ENCODE measurements at places on chromosomes 12 and 14. TPM values are rescaled to one million over a fixed set of nuclear protein-coding genes. Genes with fewer than 3 reads are reported as not detected.

The PROX2 gene
- total RNA-seq = 0.08 TPM

The TAS2R43 gene
- 0.62 TPM for total RNA-seq

The TAS2R7 gene
- not detected for total RNA-seq

The NRIP2 gene
- 0.13 TPM for total RNA-seq

The ATXN2 gene
- 69.4 TPM for total RNA-seq

The PMEL gene
- 136 TPM for total RNA-seq

DNA sequence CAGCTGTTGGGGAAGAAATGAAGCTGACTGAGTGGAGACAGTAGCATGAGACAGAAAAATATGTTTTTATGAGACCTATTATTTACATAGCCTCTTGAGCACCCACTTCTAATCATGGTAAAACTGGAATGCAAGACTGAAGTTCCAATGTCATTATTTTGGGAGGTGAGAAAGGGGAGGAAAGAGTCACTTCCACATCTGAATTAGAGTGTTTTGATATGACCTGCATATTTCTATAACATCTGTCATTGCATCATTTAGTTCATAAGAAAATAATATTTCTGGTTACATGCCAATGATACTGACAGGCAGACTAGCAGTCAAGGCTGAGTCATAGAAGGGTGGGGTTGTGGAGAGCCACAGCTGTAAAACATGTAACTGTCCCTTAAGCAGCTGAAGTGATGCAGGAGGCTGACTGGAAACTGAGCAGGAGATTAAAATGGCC, 26.7 kb downstream of the NTN4 start:
- DNase-seq = no peak

- no peak for DNase-seq
Measured at GRCh38 chr12:41424651-41425050, 236.5 kb downstream of the PDZRN4 start.

DNA sequence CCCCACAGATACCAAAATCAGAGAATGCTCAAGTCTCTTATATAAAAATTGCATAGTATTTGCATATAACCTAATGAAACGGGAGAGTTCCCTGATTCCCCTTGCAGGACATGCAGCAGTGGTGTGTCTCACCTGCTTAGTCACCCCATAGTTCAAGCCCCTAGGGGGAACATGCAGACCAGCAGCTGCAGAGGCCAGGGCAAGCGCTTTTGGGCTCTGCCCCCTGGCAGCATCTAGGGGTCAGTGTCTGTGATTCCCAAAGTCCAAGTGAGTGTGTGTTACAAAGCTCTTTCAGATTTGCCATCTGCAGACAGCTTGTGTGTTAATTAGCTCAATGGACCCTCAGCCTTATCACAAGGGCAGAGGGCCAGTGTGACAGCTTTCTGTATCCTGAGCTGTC, 110.1 kb downstream of the DNAI7 start:
- no peak for DNase-seq

DNA sequence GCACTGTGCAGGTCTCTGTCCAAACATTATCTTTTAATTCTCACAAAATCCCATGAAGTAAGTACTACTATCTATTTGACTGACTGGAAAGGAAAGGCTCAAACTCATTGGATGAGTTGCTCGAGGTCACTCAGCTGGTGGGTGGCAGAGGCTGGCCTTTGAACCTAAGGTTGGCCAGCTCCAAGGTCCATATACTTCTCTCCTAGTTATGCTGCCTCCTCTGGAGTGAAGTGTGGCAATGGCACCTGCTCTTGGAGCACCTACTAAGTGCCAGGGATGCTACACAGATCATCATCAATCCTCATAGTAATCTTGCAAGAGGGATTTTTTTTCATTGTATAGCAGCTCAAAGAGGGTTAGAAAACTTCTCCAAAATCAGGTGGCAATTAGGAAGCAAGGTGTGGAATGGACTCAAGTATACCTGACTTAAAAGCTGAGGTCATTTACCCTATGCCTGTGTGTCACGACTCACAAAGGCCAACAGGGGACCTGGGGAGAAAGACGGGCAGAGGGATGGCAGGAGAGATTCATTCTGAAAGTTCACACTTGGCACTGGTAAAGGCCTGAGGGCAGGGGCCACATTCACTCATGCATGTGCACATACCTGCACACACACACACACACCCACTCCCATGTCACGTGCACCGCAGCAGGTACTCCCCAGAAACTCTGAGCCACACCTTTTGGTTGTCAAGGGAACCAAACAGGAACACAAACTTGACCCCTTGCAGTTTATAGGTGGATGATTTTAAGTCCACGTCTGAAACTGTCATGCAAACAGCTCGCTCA, 146.4 kb downstream of the FOXN3 start:
- DNase-seq = no peak

DNA sequence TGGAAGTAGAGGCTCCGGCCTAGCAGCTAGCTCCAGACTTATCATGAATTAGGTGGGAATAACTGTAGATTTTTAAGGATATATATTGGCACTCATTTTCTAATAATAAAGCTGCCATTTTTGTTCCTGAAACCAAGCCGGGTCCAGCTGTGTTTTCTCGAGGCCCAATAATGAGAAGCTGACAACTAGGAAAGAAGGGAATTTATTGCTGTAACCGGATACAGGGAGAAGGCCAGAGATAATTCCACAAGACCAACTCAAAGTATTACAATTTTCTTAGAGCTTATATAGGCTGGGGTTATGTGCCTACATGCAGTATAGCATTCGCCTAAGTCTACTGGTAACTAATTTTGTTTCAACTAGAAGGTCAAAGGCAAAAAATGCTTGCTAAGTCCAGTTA, 122.3 kb upstream of the FBXO33 start:
- no peak for DNase-seq

DNA sequence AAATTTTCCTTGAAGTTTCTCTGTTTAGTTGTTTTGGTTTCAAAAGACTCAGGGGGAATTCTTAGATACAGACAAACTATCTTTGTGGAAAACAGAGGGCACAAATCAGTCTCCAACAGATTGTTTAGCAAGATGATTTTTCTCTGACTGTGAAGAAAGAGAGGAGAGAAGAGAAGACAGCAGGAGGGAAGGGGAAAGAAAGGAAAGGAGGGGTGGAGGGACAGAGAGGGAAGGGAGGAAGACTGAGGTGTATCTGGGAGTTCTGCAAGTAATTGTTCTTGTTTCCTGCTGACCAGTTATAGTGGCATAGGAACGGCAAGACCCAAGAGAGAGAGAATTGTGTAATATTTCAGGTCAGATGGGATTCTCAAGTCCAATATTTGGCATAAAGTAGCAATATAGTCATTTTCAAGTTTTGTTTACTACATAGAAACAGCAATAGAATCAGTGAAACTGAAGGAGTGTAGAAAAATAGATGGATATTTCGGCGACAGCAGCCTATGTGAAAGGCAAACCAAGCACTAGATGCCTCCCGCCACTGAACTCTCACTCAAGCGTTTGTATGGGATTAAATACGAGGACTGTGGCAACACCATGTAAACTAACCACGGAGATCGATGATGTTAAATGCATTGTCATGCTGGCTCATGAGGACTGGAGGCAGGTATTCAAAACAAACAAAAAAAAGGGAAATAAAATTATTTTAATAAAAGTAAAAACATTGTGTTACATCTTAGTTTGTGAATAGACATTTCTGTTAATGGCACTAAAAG, 342.5 kb downstream of the SLC16A7 start:
- no peak for DNase-seq

GRCh38 chr12:72296389-72296788, 24.2 kb downstream of the TRHDE start:
- DNase-seq = no peak

- DNase-seq = peak; percentile 100
Measured at GRCh38 chr14:55051423-55052268, at the start of gene MAPK1IP1L. TSS of gene MAPK1IP1L (plus strand) at chr14:55051647. CDS start at chr14:55061684, 10,037 bp downstream.

GRCh38 chr12:116990971-116991966, 80.5 kb downstream of the FBXW8 start:
- DNase-seq = no peak

DNA sequence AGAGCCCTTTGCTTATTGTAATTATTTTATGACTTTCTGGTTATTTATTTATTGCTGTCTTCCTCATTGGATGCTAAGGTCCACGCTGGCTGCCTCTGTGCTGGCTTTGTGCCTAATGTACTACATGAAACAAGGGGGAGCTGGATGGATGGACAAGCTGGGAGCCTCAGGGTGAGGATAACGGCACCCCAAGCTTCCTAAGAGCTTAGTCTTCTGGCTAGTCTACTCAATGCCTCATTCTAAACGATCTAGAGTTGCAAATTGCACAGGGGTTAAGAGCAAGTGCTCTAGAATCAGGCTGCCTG, 172.0 kb downstream of the CHST11 start:
- DNase-seq = no peak

- no peak for DNase-seq
Measured at GRCh38 chr14:90272523-90272922, 16.2 kb downstream of the PSMC1 start.

- no peak for DNase-seq
Measured at GRCh38 chr14:74548881-74549280, 55.3 kb downstream of the ISCA2 start.

DNA sequence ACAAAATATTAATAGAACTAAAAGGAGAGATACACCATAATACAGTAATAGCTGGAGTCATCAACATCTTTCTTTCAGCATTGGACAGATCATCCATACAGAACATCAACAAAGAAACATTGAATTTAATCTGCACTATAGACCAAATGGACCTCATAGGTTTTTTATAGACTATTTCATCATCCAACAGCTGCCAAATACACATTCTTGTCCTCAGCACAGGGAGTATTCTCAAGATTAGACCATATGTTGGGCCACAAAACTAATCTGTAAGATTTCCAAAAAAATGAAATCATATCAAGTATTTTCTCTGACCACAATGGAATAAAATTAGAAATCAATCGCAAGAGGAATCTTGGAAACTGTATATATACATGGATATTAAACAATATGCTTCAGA, 86.9 kb downstream of the FSCB start:
- DNase-seq = no peak

GRCh38 chr14:51160871-51161270, 66.0 kb upstream of the TRIM9 start:
- DNase-seq = no peak

DNA sequence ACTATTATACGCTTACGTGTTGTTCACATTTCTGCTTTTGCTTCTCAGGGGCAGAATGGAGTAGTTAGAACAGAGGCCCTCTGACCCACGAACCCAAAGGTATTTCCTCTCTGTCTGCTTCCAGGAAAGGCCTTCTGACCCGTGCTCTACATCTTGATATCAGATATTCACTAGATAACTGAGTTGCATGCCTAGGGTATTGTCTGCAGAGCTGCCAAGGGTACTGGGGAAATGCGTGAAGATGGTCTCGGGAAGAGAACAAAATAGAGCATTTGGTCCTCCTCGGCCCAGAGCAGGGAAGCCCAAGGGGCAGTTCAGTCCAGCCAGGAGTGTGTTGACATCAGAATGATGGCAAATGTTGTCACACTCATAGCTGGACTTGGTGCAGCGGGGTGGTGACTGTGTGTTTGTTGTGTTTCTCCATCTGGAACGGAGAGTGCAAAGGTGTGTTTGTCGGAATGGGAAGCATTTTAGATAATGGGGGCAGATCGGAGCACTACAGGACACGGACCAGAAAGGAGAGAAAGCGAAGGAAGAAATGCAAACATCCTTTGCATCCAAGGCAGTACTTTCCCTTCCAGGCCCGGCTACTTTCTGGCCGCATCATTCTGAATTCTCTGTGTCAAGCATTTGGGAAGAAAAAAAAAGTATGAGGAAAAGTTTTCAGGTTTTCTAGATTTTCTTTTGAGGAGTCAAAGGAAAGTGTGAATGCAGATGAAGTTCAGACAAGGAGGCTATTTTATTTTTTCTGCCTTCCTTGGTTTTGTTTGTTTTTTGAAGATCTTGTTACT, 8.1 kb downstream of the GLT1D1 start:
- DNase-seq = no peak

- no peak for DNase-seq
Measured at GRCh38 chr12:89111964-89112363, 240.3 kb downstream of the DUSP6 start.

- no peak for DNase-seq
Measured at GRCh38 chr12:103707446-103707845, 120.4 kb downstream of the STAB2 start.

DNA sequence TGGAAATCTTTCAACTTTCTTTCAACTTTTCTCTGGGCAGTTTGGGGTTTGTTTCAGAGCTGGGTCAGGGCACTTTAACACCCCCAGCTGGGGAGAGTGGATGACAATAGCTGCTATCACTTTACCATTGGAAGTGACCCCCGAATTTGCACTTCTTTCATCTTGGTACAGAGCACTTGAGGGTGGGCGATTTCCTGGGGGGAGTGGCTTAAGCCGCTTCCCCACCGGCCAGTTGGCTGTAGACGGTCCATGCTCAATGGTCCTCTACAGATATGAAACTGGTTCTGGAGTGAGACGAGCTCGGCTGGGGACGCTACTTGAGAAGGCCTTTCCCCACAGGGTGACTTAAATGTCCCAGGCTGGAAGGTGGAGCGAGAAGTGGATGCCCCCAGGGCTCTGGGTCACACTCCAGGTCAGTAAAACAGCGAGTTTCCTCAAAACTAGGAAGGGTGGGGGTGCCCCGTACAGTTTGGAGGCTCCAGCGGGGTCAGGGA, at the start of gene VRTN:
Gene VRTN (plus strand): TSS at position 231 of the 494 bp plus-strand sequence. CDS start 8,313 bp downstream, outside the sequence.
- no peak for DNase-seq

Measured in endothelial cell (in vitro differentiated cells).